Activated naive CD8-positive, alpha-beta T cell treated with anti-CD3 and anti-CD28 coated beads for 36 hours (primary cell): ENCODE measurements at places on chromosomes 12 and 14.

GRCh38 chr12:91205811-91206210 lies 23.2 kb upstream of the DCN start:
- no peaks in the 10 kb centered on the region for H3K36me3 ChIP-seq
- no peak overlapping the region for H3K27ac ChIP-seq
- no peak for DNase-seq
- no peak overlapping the region for H3K4me3 ChIP-seq
- no peaks in the 10 kb centered on the region for H3K27me3 ChIP-seq
- no peaks in the 10 kb centered on the region for H3K4me1 ChIP-seq

DNA sequence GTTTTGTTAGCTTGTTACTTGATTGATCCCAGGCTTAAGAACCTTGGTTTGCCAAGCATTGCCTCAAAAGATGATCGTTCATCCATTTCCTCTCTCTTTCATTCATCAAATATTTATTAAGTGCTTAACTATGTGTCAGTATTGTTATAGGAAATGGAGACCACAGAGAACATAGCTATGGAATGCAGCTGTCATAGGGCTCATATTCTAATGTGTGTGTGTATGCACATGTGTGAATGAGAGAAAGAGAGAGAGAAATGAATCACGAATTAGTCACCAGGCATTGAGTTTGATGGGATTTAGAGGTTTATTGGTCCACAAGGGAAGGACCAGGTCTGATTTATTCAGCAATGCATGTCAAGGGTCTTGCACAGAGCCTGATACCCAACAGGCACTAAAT lies 71.0 kb upstream of the FBXO21 start:
- H3K27ac ChIP-seq = no peak overlapping the region
- no peaks in the 10 kb centered on the region for H3K27me3 ChIP-seq
- H3K4me3 ChIP-seq = no peak overlapping the region
- no peak for DNase-seq

DNA sequence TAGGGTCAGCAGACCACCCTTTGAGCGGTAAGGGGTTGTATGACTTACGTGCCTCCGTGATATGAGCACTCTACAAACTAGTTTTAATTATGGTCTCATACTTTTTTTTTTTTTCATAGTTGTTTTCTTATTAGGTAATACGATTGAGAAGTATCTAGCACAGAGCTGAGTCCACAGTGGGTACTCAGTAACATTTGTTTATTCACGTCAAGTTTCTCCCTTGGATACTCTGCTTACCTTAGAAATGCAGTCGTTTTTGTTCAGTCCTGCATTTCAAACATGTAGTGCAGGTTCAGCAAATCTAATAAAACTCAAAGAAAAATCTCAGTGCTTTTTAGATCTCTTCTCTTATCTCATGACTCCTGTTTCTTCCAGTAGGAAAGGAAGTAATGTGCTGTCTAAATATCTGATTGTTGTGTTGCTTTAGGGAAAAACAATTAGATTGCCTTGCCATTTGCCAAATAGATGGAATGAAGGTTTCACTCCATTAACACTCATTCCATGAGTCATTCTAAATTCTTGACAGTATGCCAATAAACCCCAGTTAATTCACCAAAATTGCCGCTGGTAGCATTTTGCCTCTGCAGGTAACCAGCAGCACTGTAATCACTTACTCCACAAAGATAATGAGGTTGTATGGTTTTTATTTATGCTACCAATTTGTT lies 118.9 kb downstream of the PTCSC3 start:
- H3K27ac ChIP-seq = no peak overlapping the region
- H3K36me3 ChIP-seq = no peaks in the 10 kb centered on the region
- no peaks in the 10 kb centered on the region for H3K4me1 ChIP-seq
- peaks cover 11% of the 10 kb centered on the region for H3K27me3 ChIP-seq

DNA sequence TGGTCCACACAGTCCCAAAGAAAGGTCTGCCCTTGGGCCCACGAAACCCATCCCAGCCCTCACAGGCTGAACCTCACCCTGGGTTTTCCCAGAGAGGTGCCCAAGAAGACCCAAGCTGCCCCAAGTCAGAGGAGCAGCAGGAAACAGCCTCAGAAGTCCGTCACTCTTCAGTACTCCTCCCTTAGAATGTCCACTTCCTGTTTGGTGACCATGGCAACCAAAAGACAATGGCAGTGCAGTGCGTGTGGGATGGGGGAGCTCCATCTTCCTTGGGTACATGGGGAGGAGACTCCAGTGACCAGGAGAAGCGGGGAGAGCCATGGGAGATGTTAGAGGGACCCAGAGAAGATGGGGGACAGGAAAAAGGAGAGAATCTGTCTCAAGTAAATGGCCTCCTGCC lies 11.3 kb downstream of the SELPLG start:
- no peaks in the 10 kb centered on the region for H3K27me3 ChIP-seq
- H3K4me1 ChIP-seq = peaks cover 41% of the 10 kb centered on the region
- H3K4me3 ChIP-seq = no peak overlapping the region
- no peak for DNase-seq
- peaks cover 34% of the 10 kb centered on the region for H3K36me3 ChIP-seq

DNA sequence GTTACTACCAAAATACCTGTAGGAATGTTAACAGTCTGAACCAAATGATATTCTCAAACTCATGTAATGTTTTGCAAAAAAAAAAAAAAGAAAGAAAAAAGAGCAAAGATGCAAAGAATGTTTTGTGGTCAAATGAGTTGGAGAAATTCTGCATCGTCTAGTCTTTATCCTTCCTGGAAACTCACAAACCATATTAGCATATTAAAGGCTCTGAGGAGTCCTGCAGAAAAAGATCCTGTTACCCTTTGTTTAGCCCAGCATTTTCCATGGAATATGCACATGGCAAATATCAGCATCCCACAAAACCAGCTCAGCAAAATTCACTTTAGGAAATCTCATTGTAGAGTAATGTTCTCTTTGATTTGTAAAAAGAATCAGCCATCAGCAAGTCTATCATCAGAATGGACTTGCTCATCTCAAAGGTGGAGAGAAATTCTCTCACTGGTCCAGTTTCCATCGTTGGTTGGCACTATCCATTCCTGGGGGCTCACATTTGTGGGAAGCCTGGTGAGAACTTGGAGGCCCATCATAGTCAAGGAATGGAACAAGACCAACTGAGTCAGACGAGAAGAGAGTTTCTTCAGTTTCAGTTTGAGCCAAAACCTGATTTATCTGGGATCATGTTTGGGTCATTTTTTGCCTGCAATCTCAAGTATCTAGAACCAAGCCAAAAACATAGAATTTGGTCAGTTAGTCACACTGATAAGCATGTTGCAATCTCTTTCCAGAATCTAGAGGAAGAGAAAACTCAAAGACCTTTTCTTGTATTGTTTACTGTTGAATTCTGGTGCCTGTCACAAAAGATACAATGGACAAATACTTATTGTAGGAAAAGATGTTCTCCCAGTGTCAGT lies 129.8 kb downstream of the TBX5 start:
- no peaks in the 10 kb centered on the region for H3K4me1 ChIP-seq
- no peak overlapping the region for H3K27ac ChIP-seq
- no peak overlapping the region for H3K4me3 ChIP-seq
- DNase-seq = no peak
- H3K27me3 ChIP-seq = peaks cover 11% of the 10 kb centered on the region

DNA sequence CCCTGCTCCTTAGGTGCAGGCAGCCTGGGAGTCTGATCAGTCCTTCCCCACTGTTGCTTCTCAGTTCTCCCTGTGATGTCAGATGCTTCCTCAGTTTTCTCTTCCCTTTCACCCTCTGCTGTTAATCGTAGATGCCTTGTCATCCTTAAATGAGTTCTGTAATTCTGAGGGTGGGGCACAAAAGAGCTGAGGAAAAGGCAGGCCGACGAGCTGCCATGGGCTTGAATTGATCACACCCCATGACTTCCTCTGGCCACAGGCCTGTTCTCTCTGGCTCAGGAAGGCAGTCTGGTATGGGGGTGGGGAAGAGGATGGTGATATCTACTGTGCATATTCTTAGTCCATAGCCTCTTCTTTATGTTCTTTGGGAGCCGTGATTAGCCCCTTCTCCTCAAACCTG lies 5.2 kb upstream of the AP1G2 start:
- no peaks in the 10 kb centered on the region for H3K36me3 ChIP-seq
- peaks cover 18% of the 10 kb centered on the region for H3K4me1 ChIP-seq
- peaks cover 47% of the 10 kb centered on the region for H3K27me3 ChIP-seq
- H3K27ac ChIP-seq = no peak overlapping the region
- DNase-seq = no peak

DNA sequence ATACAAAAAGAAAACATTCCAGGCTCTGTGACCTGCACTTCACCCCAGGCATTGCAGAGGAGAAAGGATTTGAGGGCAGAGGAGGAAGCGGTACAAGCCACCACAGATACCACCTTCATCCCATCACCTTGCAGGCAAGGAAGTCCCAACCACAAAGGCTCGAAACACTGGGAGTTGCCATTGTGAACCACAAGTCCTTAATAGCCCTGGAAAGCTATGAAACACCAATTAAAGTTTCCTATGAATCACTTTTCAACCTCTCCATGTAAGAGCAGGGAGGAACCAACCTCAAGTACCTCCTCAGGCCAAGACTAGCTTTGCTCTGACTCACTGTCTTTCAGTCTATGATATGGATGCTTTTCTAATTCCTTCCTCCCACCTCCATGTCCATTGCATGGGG lies 27.0 kb downstream of the MAP3K9 start:
- no peak overlapping the region for H3K4me3 ChIP-seq
- no peaks in the 10 kb centered on the region for H3K27me3 ChIP-seq
- H3K27ac ChIP-seq = no peak overlapping the region
- peak; percentile 19 for DNase-seq
- H3K36me3 ChIP-seq = peaks cover 4% of the 10 kb centered on the region

- no peak overlapping the region for H3K4me3 ChIP-seq
- no peaks in the 10 kb centered on the region for H3K27me3 ChIP-seq
- H3K27ac ChIP-seq = no peak overlapping the region
- no peaks in the 10 kb centered on the region for H3K36me3 ChIP-seq
Measured at GRCh38 chr14:96160913-96161310, 43.7 kb upstream of the BDKRB2 start.

GRCh38 chr14:71891185-71891584 lies 41.0 kb upstream of the RGS6 start:
- H3K27ac ChIP-seq = no peak overlapping the region
- DNase-seq = no peak
- H3K36me3 ChIP-seq = no peaks in the 10 kb centered on the region
- H3K4me3 ChIP-seq = no peak overlapping the region
- peaks cover 5% of the 10 kb centered on the region for H3K4me1 ChIP-seq

- H3K27ac ChIP-seq = no peak overlapping the region
- H3K4me3 ChIP-seq = no peak overlapping the region
- H3K4me1 ChIP-seq = peaks cover 14% of the 10 kb centered on the region
- H3K36me3 ChIP-seq = no peaks in the 10 kb centered on the region
- H3K27me3 ChIP-seq = peaks cover 36% of the 10 kb centered on the region
Measured at GRCh38 chr12:3114671-3115070, 37.5 kb downstream of the TSPAN9 start.

- no peak overlapping the region for H3K4me3 ChIP-seq
- no peaks in the 10 kb centered on the region for H3K4me1 ChIP-seq
- H3K36me3 ChIP-seq = no peaks in the 10 kb centered on the region
- no peak for DNase-seq
Measured at GRCh38 chr14:79749065-79749464, 462.2 kb downstream of the DIO2 start.

DNA sequence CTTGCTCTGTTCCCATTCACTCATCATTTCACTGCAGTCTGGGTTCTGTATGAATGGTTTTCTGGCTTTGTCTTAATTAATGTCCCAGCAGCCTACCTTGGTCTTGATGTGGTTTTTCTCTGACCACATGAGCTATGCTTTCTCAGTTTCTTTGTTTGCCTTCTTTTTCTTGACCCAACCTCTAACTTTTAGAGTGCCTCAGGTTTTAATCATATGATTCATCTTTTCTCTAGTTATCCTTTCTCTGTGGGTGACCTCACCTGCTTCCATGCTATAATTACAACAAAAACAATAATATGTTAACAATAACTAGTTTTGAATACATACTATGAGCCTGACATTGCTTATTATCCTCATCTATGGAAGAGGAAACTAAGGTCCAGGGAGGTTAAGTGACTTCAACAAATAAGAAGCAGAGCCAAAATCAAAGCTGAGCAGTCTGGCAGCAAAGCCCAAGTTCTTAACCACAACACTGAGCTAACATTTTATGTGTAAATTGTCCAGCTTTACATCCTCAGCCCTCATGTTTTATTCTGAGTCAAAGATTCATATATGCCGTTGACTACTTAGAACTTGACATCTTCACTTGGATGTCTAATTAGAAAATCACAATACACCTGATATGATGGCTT lies 4.7 kb upstream of the EPYC start:
- no peaks in the 10 kb centered on the region for H3K36me3 ChIP-seq
- peaks cover 17% of the 10 kb centered on the region for H3K4me1 ChIP-seq
- H3K27me3 ChIP-seq = peaks cover 40% of the 10 kb centered on the region

DNA sequence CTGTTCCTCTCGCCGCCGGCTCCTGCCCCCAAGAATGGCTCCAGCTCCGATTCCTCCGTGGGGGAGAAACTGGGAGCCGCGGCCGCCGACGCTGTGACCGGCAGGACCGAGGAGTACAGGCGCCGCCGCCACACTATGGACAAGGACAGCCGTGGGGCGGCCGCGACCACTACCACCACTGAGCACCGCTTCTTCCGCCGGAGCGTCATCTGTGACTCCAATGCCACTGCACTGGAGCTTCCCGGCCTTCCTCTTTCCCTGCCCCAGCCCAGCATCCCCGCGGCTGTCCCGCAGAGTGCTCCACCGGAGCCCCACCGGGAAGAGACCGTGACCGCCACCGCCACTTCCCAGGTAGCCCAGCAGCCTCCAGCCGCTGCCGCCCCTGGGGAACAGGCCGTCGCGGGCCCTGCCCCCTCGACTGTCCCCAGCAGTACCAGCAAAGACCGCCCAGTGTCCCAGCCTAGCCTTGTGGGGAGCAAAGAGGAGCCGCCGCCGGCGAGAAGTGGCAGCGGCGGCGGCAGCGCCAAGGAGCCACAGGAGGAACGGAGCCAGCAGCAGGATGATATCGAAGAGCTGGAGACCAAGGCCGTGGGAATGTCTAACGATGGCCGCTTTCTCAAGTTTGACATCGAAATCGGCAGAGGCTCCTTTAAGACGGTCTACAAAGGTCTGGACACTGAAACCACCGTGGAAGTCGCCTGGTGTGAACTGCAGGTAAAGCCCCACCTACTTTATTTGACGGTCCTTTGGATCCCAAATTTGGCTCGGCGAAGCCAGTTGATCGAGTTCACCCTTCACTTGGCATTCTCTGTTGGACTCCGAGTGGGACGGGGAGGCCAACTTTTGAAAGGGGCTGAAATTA lies 1.5 kb downstream of the WNK1 start:
- H3K36me3 ChIP-seq = peaks cover 40% of the 10 kb centered on the region
- peak overlapping the region; percentile 93 for H3K27ac ChIP-seq
- H3K4me3 ChIP-seq = peak overlapping the region; percentile 95
- H3K27me3 ChIP-seq = no peaks in the 10 kb centered on the region
- peak; percentile 66 for DNase-seq
- peaks cover 33% of the 10 kb centered on the region for H3K4me1 ChIP-seq

- no peak overlapping the region for H3K27ac ChIP-seq
- DNase-seq = no peak
- no peak overlapping the region for H3K4me3 ChIP-seq
Measured at GRCh38 chr12:10615532-10615931, 2.1 kb upstream of the MAGOHB start.

GRCh38 chr14:102220031-102220430 lies 80.3 kb downstream of the WDR20 start:
- H3K4me3 ChIP-seq = no peak overlapping the region
- no peaks in the 10 kb centered on the region for H3K27me3 ChIP-seq
- peak; percentile 23 for DNase-seq
- H3K36me3 ChIP-seq = no peaks in the 10 kb centered on the region
- H3K27ac ChIP-seq = peak overlapping the region; percentile 54

- no peaks in the 10 kb centered on the region for H3K36me3 ChIP-seq
- H3K4me1 ChIP-seq = no peaks in the 10 kb centered on the region
- no peak overlapping the region for H3K27ac ChIP-seq
- H3K4me3 ChIP-seq = no peak overlapping the region
- H3K27me3 ChIP-seq = peaks cover 5% of the 10 kb centered on the region
Measured at GRCh38 chr14:36056845-36057244, 119.7 kb downstream of the PTCSC3 start.

GRCh38 chr12:12008232-12008850 lies 62.4 kb upstream of the BCL2L14 start:
- no peak overlapping the region for H3K4me3 ChIP-seq
- no peaks in the 10 kb centered on the region for H3K27me3 ChIP-seq
- H3K27ac ChIP-seq = peak overlapping the region; percentile 97
- H3K4me1 ChIP-seq = peaks cover 71% of the 10 kb centered on the region
- H3K36me3 ChIP-seq = peaks cover 26% of the 10 kb centered on the region
